ELF-1 (cell line): ENCODE measurements at places on chromosomes 16 and 17.

- DNase-seq = peak; percentile 44
Measured at GRCh38 chr16:78421181-78421708, 321.8 kb downstream of the WWOX start.

- no peak for DNase-seq
Measured at GRCh38 chr17:27321372-27321771, 27.5 kb downstream of the WSB1 start.

DNA sequence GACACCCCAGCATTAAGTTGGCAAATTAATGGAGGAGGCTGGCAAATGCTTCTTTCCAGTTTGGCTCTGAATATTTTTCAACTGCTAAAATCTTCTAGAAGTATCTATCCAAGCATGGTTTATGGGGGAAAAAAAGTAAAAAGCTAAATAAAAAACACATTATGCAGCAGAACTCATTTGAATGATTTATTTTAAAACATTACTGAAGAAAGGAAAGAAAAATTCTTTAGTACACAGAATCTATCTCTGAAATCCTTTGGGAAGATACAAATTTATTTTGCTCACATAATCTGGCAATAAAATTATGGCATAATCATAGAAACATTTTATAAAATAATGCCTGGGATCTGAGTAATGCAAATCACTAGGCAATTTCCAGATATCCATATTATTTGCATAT lies 328.1 kb upstream of the MON1B start:
- DNase-seq = no peak

GRCh38 chr16:85168732-85169256 lies 56.5 kb upstream of the CIBAR2 start:
- DNase-seq = peak; percentile 49

- peak; percentile 66 for DNase-seq
Measured at GRCh38 chr17:71084219-71084618, 914.9 kb downstream of the KCNJ2 start.

GRCh38 chr17:55117164-55117563 lies 147.6 kb upstream of the HLF start:
- DNase-seq = no peak

DNA sequence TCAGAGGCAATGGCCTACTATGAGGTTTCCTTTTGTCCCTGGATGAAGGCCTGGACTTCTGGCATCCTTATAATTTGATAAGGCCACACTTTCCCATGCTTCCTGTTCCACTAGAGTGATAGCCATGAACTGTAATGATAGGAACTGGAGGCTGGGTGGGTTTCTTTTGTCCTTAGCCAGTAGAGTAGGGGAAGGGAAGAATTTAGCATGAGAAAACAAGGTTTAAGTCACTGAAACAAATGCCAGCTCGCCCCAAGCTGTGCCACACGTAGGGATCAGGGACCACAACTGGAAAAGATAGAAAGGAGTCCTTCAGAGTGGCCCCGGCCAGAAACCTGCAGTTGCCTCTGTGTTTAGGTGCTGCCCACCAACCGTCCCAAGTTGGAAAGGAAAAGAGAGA lies 80.9 kb upstream of the C17orf78 start:
- no peak for DNase-seq
